ENCODE measurements at places on chromosomes 6 and 20.

DNA sequence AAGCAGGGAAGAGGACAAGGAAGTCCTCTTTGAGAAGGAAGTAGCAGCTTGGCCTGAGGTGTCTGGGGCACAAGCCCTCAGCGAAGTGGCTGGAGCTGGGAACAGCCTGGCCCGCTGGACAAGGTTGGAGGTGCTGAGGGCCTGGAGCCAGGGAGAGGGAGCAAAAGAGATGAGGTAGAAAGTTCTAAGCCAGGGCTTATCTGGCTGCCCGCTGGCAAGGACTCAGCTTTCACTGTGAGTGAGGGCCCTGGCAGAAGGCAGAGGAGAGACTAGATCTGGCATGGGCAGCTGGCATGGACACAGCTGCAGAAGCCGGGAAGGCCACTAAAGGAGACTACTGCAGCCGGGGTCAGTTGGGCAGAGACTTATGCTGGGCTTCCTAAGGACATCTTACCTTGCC, 21.8 kb upstream of the PCMTD2 start:
- no peak for DNase-seq

- no peak for DNase-seq
These were observed 374.4 kb downstream of the PHF3 start for GRCh38 chr6:64010010-64010409.

- DNase-seq, result no peak
These were observed 29.0 kb downstream of the SLC12A5 start for GRCh38 chr20:46057856-46058598.

- no peak for DNase-seq
These were observed 86.8 kb downstream of the ARHGAP18 start for GRCh38 chr6:129623008-129623732.

DNA sequence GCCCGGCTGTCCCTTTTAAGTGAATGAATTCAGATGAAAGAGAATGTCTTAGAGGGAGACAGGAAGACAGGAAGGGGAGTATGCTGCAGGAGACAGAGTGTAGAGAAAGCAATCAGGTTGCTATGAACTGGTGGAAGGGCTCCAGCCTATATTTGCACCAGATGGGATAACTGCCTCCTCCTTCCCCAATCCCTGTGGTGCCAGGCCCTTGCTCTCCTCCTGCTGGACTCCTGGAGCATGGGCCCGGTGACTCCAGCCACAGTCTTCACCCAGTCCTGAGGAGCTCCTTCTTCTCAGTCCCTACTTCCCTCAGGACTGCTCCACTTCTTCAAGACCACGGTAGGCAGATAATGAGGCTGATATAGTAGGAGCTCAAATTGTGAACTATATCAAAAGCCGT, 91.8 kb downstream of the TMEM200A start:
- DNase-seq, result no peak

GRCh38 chr6:48199499-48199898, 88.5 kb upstream of the PTCHD4 start:
- DNase-seq, result no peak

GRCh38 chr6:169427856-169428255, 174.2 kb upstream of the THBS2 start:
- no peak for DNase-seq

DNA sequence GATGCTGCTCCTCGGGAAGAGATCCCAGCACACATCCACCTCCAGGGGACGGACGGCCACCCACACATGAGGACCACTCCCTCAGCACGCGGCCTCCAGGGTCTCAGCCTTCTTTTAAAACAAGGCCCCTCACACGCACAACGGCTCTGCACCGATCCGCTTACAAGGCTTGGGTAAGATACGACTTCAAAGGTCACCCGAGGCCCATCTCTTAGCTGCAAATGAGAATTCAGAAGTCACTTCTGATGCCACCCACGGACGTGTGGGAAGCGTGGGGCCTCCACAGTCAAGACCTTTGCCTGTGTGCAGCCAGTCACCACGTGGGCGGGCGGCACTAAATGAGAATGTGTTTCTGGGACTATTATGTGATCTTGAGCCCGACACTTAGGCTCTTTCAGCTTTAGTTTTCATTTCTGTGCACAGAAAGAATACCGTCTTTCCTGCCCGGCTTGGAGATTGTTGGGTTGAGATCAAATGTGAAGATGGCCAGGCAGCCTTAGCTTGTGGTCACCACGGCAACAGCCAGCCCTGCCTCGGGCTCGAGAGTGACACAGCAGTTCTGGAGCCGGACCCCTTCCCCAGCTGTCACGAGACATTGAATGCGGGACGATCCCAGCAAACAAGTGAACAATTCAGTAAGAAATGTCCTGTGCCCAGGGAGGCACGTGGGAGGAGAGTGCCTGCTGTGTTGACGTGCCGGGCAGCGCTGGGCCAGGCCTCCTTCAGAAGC, 91.6 kb downstream of the RAMACL start:
- no peak for DNase-seq

GRCh38 chr6:44795326-44795725, 407.8 kb downstream of the CDC5L start:
- no peak for DNase-seq

DNA sequence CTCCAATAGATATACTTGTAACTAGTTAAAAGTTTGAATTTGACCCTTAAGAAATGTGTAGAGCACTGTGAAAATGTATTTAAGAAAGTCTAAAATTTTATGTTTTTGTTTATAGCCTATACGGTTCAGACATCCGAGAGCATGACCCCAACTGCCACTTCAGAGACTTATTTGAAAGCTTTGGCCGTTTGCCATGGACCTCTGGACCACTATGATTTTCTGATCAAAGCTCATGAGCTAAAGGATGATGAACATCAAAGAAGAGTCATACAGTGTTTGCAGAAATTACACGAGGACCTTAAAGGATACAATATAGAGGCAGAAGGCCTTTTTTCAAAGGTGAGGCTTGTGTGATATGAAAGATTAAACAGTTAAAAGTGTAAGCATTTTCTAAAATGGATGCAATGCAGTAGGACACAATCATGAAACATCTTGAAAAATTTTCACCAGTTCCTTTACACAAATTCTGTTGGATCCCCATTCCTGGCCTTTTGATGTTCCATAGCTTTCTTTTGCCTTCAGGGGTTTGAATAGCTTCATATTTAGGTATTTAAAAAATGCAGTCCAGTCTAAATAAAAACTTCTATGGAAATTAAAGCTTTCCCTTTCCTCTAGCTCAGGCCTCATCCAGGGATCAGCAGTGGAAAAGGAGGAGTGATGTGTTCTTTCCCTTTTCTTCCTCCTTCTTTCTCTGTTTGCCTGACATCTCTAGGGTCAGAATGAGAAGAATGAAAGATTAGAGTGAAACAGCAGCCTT, 29.0 kb downstream of the AFG1L start:
- DNase-seq, result no peak

DNA sequence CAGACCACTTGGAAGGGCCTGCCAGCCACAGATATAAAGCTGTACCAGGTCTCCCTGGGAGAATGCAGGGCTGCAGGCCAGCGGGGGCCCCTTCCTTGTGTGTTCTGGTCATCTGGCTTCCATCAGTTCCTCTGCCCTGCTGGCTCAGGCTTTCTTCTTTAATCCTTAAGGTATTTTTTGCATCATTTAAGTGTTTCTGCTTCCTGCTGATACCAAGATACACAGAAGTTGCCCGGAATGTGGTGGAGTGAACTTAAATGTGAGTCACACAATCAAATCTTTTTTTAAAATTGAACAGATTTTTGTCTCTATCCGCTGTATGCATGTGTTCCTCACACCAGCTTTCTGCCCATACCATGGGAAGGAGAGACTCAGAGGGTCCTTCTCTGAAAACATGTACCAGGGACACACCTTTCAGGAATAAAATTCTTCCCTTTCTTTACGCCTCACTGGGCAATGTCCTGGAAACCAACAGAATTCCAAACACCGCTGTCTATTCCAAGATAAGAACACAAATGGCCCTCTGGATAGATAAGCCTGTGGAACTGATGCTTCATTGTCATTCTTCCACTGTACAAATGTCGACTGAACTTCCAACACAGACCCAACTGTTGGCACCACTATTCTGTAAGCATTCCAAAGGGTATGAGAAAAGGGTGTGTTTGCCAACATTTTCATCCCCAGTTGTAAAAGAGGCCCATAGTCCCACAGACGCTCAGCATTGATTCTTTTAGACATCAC, 206.2 kb upstream of the MYLIP start:
- no peak for DNase-seq

GRCh38 chr20:62310757-62311121, 7.9 kb downstream of the ADRM1 start:
- DNase-seq, result no peak

GRCh38 chr6:30013291-30013922, 47.7 kb upstream of the POLR1H start:
- no peak for DNase-seq

DNA sequence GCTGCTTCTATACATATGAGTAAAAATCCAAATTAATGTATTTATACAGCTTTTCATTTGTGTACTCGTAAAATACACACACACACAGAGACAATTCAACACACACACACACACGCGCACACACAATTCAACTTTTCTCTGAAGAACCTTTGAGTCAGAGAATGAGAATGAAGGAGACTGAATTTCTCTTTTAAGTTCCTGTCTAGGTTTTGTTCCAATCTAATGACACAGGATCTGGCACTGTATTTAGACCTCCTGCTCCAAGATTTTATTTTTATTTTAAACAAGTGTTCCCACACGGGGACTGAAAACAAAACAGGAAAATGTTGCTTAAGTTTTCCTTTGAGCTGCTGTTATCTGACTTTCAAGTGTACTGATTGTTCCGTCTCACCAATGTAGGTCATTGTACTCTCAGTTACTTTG, 250.8 kb downstream of the LAMA2 start:
- DNase-seq, result no peak

- DNase-seq, result no peak
These were observed 126.3 kb downstream of the PRND start for GRCh38 chr20:4848041-4848440.

DNA sequence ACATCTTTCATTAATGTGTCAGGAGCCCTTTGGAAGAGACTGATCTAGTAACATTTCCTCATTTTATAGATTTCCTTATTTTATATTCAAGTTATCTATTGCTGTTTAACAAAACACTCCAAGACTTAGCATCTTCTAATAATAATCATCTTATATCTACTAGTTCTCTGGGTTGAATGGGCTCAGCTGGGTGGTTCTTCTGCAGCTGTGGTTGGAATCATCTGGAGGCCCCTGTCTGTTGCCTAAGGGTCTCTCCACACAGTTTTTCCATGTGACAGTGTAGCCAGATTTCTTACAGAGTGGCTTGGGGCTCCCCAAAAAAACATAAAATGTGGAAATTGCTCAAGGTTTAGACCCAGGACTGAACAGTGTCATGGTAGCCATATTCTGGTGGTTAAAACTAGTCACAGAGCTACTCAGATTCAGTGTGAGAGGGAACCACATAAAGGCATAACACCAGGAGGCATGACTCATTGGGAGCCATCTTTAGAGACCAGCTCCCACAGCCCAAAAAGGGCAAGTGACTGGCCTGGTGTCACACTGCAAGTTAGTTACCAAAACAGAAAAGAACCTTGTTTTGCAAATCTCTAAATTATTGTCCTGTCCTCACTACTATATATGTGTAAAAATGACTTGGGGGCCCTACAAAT, 11.5 kb downstream of the SLC2A10 start:
- DNase-seq, result no peak

Measured in stimulated activated CD8-positive, alpha-beta memory T cell treated with anti-CD3 and anti-CD28 coated beads, Interleukin-7, amount 100 ng/mL, for 1 hour (primary cell).